ENCODE measurements at places on chromosomes 11 and 22.
A peak's percentile ranks its signal among the peaks of the same experiment; 100 is the strongest.

GRCh38 chr11:45983471-45983845 is 61.0 kb downstream of the LARGE2 start:
- no peak for DNase-seq

DNA sequence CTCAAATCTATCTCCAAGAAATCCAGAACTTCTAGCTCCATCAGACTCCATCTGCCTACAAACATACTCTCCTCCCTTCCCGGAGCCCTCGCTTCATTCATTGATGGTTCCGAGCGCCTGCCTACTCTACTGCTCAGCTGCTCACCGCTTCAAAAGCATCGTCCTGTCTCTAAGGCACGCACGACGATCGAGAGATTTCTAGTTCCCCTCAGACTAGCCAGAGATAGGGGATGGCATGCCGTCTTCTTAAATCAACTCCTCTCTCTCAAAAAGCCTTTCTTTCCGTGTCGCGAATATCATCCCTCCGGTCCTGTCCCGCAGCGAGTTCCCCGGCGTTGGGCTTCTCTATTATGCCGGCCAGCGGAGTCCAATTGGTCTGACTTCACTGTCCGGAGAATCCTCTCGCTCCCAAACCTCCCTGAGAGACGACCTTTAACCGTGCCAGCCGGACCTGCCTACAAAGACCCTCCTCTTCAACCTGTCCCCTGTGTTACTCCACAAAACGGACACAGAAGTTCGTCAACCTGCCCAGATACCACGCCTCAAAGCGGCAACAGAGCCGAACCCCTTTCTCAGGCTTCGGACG is 592 bp downstream of the EEF1G start:
- peak; percentile 72 for DNase-seq

- no peak for DNase-seq
These were observed 16.3 kb upstream of the ARFGAP3 start for GRCh38 chr22:42873356-42873755.

DNA sequence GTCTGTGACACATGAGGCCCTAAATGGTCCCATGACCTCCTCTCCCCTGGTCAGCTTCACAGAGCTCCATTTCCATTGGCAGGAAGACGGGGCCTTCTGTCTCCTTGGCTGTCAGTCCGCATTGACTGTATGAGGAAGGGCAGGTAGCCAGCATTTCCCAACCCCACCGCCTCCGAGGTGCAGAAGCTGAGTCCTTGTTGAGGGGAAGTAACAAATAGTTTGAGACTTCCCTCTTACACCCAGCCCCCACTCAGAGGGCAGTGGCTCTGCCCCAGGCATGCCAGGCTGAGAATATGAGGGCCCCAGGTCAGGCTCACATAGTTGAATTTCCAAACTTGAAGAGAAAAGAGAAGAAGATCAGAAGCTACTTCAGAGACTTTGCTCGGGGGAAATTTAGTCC is 611.1 kb downstream of the BRD1 start:
- DNase-seq, result peak; percentile 12

- no peak for DNase-seq
These were observed 7.4 kb downstream of the FADD start for GRCh38 chr11:70210530-70210929.

- no peak for DNase-seq
These were observed 182.3 kb downstream of the BLID start for GRCh38 chr11:121933694-121934093.

DNA sequence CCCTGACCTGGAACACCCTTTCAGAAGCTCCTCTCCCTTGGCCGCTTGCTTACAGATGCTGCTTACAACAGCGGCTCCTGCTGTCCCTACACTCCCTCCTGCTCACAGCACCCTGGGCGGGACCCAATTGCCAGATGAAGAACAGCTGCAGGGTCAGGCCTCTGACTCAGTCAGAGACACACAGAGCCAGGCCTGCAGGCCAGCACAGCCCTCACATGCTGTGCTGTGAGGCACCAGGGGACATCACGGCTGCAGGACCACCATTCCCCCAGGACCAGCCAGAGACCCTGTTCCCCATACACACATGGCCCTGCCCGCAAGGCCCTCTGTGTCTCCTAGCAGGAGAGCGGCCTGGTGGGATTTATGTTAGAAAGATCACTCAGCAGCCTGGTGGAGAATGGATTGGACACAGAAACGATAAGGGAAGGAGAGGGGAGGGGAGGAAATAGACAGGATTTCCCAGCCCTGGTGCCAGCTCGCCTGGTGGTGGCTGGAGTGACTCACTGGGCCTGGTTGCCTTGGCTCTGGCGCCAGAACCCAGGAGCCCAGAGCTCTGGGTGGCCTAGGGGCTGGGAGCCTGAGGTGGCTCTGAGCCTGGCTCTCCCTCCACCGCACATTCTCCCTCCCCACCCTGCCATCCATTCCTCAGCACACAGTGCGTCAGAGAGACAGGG is 6.7 kb downstream of the CAPN5 start:
- no peak for DNase-seq

DNA sequence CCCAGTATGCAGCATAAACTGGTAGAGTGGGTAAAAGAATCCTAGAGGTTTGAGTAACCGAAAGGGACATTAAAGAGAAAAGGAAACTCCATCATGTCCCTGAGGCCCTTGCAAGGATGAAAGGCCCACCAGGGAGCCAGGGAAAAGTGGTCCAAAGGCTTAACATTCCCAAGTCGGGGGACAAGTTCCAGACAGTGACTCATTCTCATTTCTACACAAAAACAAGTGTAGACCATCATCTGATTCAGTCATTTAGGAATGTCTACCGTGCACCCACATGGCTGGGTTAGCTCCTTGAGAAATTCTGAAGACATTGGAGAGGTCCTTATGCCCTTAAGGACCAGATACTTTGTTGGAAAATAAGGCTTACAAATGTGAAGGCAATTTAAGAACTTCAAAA is 4.8 kb upstream of the NOX4 start:
- DNase-seq, result no peak

- DNase-seq, result no peak
These were observed 50.5 kb upstream of the FDX1 start for GRCh38 chr11:110379261-110379660.

GRCh38 chr11:34468209-34468841 is 29.6 kb downstream of the CAT start:
- DNase-seq, result no peak

DNA sequence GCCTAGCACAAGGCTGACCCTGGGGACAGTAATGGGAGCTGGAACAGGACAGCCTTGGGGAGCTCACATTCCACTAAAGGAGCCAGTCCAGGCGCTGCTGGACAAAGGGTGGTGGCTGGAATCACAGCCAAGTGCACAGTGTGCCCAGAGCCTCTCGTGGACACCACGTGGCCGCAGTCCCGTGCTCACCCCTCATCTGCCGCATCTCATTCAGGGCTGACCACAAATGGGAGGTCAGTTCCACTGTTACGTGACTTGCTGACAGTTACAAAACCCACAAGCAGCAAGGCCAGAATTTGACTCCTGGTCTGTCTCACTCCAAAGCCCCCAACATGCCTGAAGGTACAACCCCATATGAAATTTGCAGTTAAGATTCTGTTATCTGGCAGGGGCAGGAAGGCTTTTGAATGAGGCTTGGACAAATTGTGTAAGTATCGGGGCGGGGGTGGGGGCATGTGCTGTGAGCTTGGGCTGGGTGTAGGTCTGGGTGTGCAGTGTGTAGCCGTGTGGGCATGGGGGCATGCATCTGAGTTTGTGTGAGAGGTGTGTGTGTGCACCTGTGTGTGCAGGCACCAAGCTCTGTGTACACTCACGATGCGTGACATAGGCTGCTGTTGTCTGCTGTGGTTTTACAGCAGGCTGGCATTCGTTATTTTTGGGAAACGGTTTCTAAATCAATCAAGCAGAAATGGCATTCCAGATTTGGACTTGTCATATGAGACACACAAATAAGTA is 301.7 kb downstream of the BRD1 start:
- no peak for DNase-seq

DNA sequence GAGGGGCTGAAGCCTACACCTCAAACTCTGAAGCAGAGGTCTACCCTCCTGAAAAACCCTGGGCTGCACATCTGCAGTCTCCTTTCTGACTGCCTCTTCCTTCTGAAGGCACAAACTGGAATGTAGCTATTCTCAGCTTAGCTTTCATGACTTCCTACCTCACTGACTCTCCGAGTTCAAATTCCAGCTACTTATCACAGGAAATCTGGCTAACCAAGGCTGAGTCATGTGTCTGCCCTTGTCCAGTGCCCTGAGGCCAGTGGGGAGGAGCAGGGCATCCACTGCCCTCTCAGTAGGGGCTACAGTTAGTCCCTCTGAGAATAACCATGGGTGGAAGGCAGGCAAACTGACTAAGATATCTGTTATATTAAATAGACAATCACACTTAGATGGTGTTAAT is 29.2 kb downstream of the PDGFD start:
- DNase-seq, result no peak

DNA sequence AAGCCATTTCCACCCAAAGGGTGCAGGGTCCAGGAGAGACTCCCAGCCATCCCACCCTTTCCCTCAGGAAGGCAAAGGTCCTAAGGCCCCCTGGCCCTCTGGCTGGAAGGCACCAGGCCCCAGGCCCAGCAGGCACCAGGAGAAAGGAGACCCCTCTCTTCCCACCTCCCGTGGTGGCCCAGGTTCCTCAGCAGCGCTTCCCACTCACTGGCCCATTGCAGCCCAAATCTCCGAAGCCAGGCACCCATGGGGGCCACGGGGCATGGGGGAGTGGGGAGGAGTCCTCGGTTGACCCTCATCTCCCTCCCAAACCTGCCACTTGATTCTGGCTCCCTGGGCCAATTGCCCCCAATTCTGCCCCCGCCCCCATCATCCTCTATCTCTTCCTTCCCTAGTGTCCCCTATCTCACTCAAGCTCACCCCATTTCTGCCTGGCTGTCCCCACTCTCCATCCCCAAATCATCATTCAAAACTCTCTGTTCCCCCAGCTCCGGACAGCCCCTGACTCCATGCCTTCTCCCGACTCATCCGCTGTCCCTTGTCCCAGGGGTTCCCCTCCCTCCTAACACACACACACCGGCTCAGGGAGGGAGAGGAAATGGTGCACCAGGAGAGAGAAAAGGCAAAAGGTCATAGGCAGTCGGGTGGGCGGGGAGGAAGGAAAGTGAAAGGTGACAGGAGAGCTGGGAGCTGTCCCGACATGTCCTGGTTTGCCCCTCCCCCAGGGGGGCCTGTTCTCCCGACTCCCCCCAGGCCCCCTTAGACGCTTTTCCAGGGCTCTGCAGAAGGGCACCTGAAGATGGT is 1.2 kb downstream of the LIF start:
- DNase-seq, result no peak

- DNase-seq, result no peak
These were observed 15.9 kb downstream of the WNT11 start for GRCh38 chr11:76190376-76190775.

- no peak for DNase-seq
These were observed 11.5 kb downstream of the ANO1 start for GRCh38 chr11:70089631-70090030.

- DNase-seq, result no peak
These were observed 144.2 kb downstream of the TRIM29 start for GRCh38 chr11:119993722-119994121.

DNA sequence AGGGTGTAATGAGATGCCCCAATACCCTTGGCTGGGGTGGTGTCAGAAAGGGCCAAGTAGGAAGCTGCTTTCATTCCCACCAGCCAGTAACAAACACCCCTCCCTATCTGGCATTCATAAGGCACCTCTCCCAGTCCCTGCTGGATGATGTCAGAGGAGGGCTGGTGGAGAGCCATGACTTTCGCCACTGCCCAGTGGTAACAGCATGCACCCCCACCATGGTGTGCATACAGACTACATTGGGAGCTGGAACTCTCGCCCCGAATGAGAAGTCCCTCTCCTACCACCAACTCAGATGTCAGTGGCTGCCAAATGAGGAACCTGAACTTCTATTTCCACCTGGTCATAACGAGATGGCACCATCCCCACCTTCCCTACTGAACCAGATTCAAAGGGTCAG is 73.3 kb downstream of the SGSM3 start:
- DNase-seq, result no peak

- DNase-seq, result no peak
These were observed 225.1 kb upstream of the PITPNB start for GRCh38 chr22:28143961-28144745.

- DNase-seq, result no peak
These were observed 352.0 kb upstream of the MPPED2 start for GRCh38 chr11:30938171-30938570.

GRCh38 chr11:80635178-80635577 is 1194.3 kb upstream of the TENM4 start:
- DNase-seq, result no peak

DNA sequence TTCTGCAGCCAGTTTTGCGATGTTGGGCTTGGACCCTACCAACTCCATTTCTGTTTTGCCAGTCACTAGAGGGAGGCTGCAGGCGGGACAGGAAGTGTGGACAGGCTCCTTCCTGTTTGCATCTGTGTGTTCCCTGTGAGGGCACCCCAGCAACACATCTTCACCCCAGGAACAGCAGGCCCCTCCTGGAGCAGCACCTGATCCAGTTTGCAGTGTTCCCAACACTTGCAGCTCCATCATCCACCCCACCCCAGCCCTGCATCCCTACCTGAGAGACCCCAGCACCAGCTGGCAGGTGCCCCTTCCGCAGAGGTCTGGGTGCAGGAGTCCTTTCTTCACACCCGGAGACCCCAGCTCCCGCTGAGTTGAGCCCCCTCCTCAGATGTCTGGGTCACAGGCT is 7.4 kb upstream of the VSIG10L2 start:
- DNase-seq, result no peak

Measured in activated CD8-positive, alpha-beta memory T cell treated with anti-CD3 and anti-CD28 coated beads, Interleukin-2, amount 50 U/mL, for 48 hours (primary cell).